HFFc6 (cell line): ENCODE measurements at places on chromosomes 4 and X.

DNA sequence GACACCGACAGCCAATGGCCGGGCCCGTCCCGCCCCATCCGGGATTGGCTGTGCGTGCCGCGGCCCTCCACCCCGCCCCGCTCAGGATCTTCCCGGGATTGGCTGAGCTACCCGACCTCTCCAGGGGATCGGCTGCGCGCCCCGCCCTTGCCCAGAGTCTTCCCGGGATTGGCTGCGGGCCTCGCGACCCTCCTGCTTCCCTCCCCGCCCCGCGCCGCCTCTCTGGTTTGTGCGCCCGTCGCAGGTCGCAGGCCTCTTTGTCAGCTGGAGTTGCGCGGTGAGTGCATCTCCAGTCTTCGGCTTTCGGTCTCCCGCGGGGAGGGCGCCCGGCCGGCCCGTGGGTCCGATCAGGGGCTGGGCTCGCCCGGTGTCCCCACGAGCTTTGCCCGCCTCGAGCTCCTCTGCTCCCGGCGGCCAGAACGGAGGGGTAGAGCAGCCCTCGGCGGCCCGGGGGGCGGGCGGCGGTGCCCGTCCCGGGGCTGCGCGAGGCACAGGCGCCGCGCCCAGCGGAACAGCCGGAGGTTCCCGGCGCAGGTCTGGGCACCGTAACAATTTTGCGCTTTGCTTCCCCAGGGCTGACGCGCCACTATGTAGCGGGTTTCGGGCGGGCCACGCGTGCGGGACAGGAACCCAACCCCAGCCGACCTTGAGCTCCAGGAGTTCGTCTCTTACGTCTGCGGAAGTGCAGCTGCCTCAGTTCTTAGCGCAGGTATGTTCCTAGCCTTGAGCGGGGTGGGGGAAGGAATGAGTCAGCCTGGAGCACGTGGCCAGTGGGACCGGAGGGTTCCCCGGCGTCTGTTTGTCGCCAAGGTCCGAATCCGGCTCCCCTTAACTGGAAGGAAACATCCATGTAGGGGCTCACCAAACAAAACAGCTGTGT is 38.7 kb downstream of the ERVMER34-1 start:
- H3K27me3 ChIP-seq, result peaks cover 3% of the 10 kb centered on the region
- peaks cover 29% of the 10 kb centered on the region for H3K36me3 ChIP-seq
- H3K27ac ChIP-seq, result peak overlapping the region; percentile 89
- DNase-seq, result peak; percentile 95
- peaks cover 29% of the 10 kb centered on the region for H3K4me1 ChIP-seq

DNA sequence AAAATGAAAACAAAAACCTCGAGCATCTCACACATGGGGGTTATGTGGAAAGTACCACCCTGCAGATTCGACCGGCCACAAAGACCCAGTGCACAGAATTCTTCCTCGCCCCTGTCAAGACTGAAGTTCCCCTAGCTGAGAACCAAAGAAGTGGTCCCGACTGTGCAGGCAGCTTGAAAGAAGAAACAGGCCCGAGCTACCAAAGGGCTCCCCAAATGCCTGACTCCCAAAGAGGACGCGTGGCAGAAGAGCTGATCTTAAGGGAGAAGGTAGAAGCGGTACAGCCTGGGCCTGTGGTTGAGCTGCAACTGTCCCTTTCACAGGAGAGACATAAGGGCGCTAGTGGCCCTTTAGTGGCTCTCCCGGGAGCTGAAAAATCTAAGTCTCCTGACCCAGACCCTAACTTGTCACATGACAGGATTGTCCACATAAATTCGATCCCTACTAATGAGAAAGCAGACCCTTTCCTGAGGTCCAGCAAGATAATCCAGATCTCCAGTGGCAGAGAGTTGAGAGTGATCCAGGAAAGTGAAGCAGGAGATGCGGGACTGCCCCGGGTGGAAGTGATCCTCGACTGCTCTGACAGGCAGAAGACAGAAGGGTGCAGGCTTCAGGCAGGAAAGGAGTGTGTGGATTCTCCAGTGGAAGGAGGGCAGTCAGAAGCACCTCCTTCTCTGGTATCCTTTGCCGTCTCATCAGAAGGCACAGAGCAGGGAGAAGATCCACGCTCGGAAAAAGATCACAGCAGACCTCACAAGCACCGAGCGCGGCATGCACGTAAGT is 108.8 kb upstream of the MYOZ2 start:
- peak overlapping the region; percentile 79 for H3K4me3 ChIP-seq
- no peaks in the 10 kb centered on the region for H3K27me3 ChIP-seq
- peaks cover 26% of the 10 kb centered on the region for H3K36me3 ChIP-seq
- H3K27ac ChIP-seq, result peak overlapping the region; percentile 96
- DNase-seq, result no peak

- H3K4me3 ChIP-seq, result no peak overlapping the region
- DNase-seq, result no peak
- no peaks in the 10 kb centered on the region for H3K27me3 ChIP-seq
- no peak overlapping the region for H3K27ac ChIP-seq
- no peaks in the 10 kb centered on the region for H3K4me1 ChIP-seq
- no peaks in the 10 kb centered on the region for H3K36me3 ChIP-seq
These were observed 324.3 kb upstream of the PCDH10 start for GRCh38 chr4:132824761-132825160.

- no peaks in the 10 kb centered on the region for H3K36me3 ChIP-seq
- no peak overlapping the region for H3K4me3 ChIP-seq
- no peak for DNase-seq
- no peaks in the 10 kb centered on the region for H3K4me1 ChIP-seq
These were observed 24.5 kb downstream of the REPS2 start for GRCh38 chrX:16970977-16971376.
